ENCODE measurements at places on chromosomes 2 and 18.

DNA sequence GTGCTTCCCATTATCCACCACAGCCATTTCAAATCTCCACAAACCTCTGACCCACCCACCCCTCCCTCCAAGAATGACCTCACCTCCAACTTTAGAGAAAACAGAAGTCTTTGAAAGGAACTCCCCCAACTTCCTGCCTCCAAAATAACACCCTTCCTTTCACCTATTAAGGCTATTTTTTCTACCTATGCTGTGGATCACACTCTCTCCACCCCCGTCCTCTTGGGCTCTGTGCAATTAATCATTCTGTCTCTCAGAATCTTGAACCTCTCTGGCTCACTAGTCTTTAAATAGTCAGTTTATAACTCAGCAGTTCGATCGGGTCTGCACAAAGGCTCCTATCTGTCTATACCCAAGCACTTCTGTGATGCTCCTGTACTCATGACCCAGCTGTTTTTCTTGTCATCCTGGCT is 37.3 kb upstream of the XPO1 start:
- DNase-seq, result no peak

DNA sequence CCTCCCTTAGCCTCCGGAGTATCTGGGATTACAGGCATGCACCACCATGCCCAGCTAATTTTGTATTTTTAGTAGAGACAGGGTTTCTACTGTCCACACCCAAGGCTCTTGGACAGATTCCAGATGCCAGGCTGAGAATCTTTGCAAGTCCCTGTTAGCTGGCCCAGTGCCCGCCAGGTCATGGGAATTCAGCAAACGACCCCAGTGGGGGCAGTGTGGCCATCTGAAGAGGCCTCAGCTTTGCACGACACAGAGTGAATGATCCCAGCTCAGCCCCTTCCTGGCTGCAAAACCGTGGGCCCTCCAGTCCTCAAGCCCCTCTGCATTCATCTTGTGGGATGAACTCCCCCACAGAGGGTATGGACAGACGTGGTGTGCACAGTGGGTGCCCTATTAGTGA is 179.5 kb upstream of the ID2 start:
- no peak for DNase-seq

DNA sequence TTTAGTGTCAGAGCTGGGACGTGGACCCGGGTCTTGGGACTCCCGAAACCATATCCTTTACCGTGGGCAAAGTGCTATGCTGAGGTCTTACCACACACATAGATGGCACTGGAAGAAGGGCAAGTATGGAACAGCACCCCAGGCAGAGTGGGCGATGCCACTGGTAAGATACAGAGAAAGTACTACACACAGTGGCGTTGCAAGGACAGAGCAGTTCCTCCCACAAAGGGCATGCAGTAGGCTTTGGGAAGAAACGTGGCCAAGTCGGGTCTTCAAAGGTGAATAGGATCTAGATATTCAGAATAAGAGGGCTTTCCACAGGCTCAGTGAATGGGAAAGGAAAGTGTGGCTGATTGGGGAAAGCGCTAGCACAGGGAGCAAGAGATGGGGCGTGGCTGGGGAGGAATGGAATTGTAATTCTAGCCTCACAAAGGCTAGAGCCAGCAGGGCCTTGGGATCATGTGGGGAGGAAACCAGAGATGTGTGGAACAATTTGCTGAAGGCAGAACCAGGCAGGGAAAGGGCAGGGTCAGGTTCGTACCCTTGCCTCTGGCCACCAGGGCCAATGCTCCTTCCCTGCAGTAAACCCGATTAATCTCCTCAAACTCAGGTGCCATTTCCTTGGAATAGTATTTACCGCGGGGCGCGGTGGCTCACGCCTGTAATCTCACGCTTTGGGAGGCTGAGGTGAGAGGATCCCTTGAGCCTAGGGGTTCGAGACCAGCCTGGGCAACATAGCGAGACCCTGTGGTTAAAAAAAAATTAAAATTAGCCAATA is 36.0 kb downstream of the PCBP1 start:
- no peak for DNase-seq

GRCh38 chr18:55337908-55338521 is 250.0 kb downstream of the TCF4 start:
- DNase-seq, result no peak

DNA sequence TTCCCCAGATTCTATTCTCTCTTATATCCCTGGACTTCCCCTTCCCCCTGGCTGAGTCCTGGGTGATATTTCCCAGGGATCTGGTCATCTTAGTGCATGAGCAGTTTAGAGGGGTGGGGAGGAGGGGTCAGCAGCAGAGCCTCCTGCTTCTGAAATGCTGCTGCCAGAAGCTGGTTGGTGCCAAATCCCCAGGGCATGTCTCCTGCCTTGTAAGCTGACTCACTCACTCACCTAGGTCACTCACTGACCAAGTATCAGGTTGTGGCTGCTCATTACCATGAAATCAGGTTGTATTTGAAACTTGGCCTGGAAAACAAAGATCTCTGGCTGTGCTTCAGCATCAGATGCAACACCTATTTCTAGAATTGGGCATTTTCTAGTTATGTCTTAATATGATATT is 14.3 kb downstream of the GPR39 start:
- DNase-seq, result no peak

GRCh38 chr2:232018181-232018580 is 56.7 kb downstream of the DIS3L2 start:
- DNase-seq, result no peak

- no peak for DNase-seq
Observed at GRCh38 chr2:197088694-197089093, 162.2 kb upstream of the PGAP1 start.

GRCh38 chr2:234459401-234460009 is 37.4 kb downstream of the ARL4C start:
- DNase-seq, result no peak

- DNase-seq, result no peak
Observed at GRCh38 chr18:42025491-42025890, 70.5 kb downstream of the PIK3C3 start.

DNA sequence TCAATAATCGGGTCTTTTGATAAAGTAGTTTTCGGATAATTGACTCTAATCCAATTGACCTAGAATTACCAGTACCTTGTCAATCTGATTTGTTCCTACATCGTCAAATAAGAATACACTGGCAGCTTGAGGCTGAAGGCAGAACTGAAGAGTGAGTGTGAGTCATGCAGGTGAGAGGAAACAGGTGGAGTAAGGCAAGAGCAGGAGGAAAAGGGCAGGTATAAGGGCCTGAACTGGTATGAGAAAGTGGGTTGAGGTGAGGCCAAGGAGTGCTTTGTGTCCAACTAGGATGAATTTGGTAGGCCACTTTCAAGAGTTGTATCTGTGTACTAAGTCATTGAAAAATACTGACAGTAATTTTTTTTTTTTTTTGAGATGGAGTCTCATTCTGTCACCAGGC is 186.0 kb downstream of the ZNF385B start:
- no peak for DNase-seq

- DNase-seq, result no peak
Observed at GRCh38 chr18:36379435-36379984, 82.0 kb downstream of the FHOD3 start.

- DNase-seq, result no peak
Observed at GRCh38 chr18:73520229-73520628, 627.4 kb downstream of the FBXO15 start.

DNA sequence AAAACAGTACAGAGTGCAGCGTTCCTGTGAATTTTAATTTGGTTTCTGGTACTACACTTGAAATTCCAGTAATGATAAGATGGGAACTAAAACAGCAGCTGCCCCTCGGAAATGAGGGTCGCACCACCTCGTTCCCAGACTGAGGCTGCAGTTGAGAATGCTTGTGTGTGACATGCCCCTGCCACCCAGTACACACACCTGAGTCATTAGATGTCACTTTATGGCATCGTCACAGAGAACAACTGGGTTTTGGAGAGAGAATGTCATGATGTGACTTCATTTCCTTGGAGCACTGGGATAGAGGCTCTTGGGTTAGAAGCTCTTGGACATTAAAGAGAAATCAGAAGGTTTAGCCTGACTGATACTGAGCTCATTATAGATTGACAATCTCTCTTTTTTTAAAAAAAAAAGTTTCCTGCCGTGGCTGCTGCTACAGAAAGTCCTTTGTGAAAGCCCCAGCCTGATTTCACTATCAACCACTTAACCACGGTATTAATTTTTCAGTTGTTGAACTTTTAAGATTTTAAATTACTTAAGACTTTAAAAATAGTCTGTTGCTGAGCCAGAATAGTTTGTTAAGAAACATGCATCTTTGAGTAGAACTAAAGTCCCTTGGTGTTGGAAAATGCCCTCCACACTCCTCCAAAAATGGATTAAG is 24.5 kb downstream of the BCL2L11 start:
- no peak for DNase-seq

DNA sequence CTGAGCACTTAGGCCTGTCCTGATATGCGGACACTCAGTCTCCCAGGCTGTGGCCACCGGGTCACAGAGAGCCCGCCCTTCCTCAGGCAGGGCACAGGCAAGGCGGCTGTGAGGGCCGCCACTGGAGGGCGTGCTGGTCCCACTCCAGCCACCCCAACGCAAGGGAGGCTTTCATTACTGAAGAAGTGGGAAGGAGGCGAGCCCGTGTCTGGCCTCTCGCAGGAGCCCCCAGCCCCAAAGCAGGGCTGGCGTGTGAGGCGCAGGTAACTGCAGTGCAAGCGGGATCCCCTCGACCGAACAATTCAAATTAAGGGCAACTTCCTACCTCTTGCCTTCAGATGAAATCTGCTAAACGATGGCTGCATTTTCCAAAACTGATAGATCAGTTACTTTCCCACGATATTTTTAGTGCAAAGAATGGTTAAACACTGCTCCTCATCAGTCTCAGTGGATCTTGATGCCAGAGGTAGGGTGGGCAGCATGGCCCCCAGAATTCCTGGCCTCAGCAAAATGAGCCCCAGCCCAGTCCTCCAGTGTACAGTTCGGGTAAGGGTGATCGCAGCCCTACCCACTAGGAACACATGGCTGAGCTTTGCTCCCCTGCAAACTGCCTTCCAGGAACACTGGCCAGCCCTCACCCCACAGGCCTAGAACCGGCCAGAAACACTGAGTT is 97.2 kb downstream of the SEPTIN10 start:
- DNase-seq, result no peak

DNA sequence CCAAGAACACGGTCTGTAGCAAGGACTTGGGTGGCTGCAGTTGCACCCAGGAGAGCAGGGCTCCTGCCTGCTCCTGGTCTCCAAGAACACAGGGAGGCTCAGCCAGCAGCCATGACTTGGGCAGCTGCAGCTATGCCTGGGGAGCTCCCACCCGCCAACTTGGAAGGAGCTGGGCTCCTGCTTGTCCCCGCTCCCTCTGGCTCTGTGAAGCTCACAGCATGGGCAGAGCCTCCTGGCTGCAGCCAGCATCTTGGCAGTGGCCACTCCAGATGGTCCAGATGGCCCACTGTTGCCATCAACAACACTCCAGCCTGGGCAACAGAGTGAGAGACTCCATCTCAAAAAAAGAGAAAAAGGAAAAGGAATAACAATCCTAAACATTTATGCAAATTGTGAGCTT is 5.2 kb downstream of the ZSCAN30 start:
- no peak for DNase-seq

- DNase-seq, result no peak
Observed at GRCh38 chr2:191312662-191313061, 67.5 kb downstream of the MYO1B start.

DNA sequence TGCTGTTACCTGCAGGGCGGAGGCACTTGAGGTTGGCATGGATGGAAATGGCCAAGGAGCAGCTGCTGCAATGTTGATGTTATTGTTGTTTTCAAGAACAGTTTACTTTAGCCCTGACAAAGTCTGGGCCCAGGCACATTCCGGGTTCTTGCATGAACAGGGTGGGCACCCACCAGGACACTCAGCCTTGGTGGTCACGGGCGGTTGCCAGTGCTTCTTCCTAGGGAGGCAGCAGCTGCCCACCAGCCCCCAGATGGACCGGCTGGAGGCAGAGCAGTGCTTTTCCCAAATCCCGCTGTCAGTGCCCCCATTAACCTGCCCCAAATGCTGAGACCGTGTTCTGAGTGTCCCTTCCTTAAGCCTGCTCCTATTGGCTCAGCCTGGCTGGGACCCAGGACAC is 38.5 kb upstream of the B3GNT7 start:
- no peak for DNase-seq

- DNase-seq, result no peak
Observed at GRCh38 chr2:62854600-62855514, 149.3 kb downstream of the EHBP1 start.

GRCh38 chr2:105569606-105570005 is 170.8 kb upstream of the FHL2 start:
- DNase-seq, result no peak

GRCh38 chr2:65813631-65814173 is 381.3 kb upstream of the SPRED2 start:
- no peak for DNase-seq

GRCh38 chr2:158113741-158114295 is 12.1 kb downstream of the UPP2 start:
- no peak for DNase-seq

DNA sequence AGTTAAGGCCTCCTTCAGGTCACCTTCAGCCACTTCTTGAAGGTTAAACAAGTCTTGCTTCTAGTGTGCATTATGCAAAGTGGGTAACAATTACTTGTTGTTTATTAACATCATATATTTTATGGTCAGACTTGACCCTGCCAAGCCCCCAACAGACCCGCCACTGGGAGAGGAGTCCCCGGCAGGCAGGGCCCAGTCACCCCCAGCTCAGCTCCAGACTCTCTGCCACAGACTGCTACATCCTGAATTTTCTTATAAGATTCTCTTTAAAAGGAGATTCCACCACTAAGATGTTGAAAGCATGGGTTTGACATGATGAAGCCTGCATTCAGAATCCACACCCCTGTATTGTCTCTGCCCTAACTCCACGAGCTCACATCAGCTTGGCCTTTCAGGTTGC is 174.3 kb upstream of the ARL4C start:
- DNase-seq, result no peak

Data from frontal cortex (tissue), 4 donors.